HTR-8/SVneo (cell line): ENCODE measurements at places on chromosomes 11 and 22.

- peak; percentile 82 for DNase-seq
Observed at GRCh38 chr22:31602259-31602952, 59.6 kb downstream of the PISD start.

DNA sequence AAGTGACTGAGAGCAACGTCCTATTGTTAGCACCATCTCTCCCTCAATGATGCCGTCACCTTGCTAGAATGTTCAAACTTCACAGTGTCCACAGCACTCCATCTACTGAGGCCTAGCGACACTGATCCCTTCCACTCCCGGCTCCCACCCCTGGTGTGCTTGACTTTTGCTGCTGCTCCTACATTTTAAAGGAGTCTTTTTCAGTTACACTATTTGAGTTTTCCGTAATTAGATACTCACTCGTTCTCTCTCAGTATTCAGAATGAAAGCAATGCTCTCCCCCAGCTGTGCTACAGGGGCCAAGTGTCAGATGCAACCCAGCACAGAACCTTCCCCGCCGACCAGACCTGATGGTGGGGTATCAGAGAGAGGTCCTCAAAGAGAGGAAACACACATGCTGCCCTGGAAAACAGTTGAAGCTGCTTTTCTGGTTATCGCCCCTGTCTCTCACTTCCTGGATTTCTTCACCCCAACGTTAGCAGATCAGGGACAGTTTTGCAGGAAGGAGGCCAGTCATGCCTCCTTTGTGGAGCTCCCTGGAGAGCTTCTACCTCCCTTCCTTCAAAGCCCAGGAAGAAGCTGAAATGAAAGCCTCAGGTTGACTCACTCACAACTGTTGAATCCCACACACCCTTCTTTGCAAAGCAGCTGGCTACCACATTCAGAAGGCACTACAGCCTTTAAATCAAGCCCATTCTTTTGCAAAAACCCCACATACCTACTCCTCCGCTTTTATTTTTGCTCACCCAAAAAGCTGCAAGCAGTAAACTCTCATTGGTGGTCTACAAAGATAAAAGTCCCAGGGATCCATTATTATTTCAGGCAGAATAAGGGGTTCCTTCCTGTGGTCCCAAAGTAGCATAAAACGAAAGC is 23.5 kb downstream of the LARGE1 start:
- DNase-seq: no peak

- no peak for DNase-seq
Observed at GRCh38 chr22:46019351-46019750, 42.4 kb upstream of the WNT7B start.

DNA sequence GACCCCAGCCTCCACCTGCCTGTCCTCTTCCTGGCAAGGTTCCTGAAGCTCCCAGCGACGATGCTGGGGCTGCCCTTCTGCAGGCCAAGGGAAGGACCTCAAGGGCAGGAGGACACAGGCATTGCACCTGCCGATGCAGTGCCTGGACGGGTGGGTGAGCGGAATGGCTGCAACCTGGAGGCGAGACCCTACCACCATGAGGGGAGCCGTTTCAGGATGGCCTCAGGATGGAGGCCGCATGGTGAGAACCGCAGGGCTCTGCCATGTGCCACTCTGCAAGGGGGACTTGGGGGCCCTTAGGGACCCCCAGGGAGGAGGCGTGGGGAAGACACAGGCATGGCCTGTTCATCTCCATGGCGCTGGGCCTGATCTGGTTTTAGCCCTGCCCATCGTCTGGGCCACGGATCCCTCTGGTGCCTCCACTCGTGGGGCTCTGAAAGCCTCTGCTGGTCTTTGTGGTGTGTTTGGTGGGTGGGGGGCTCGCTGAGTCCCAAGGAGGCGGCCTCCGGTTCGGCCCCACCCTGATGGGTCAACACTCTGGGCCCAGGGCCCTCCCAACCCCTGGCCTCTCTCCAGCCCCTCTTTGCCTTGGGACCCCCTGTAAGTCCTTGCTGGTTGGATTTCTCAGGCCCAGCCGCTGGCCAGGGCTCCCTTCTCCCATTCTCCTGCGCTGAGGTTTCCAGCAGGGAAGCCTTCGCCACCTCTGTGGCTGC is 1.3 kb upstream of the LSP1 start:
- no peak for DNase-seq

- DNase-seq: no peak
Observed at GRCh38 chr11:3936517-3936916, 81.1 kb downstream of the STIM1 start.

DNA sequence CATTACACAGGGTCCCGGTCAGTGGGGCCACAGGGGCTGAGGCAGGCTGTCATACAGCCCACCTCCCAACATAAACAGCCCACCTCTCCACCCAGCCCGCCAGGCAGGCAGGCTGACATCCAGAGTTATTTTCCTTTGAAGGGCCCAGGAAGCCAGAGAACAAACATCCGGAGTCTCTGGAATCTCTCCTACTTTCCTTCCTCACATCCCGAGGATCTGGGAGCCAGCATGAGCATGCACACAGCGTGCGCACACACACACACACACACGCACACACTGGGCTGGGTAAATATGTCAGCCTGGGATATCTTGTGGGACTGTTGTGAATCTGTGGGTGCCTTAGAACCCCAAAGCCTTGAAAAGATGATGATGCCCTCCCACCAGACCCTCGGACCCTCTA is 55.4 kb downstream of the PDE2A start:
- no peak for DNase-seq

GRCh38 chr11:2653930-2654739 is 45.7 kb downstream of the KCNQ1OT1 start:
- no peak for DNase-seq

DNA sequence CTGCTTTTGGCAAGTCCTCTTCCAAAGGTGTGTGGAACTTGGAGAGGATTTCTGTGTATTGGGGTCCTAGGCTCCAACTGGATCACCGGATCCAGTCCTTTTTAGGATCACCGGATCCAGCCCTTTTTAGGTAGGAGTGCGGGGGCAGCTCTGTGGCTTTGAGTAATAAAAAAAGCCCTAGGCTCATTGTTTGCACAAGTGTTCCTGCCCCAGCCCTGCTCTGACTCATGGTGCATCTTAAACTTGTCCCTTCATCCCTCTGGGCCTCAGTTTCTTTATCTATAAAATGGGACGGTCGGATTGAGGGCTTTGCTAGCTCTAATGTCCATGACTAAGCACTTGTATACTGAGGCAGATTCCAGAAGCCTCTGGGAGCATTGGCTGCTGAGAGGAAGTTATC is 22.7 kb upstream of the CD44 start:
- no peak for DNase-seq

DNA sequence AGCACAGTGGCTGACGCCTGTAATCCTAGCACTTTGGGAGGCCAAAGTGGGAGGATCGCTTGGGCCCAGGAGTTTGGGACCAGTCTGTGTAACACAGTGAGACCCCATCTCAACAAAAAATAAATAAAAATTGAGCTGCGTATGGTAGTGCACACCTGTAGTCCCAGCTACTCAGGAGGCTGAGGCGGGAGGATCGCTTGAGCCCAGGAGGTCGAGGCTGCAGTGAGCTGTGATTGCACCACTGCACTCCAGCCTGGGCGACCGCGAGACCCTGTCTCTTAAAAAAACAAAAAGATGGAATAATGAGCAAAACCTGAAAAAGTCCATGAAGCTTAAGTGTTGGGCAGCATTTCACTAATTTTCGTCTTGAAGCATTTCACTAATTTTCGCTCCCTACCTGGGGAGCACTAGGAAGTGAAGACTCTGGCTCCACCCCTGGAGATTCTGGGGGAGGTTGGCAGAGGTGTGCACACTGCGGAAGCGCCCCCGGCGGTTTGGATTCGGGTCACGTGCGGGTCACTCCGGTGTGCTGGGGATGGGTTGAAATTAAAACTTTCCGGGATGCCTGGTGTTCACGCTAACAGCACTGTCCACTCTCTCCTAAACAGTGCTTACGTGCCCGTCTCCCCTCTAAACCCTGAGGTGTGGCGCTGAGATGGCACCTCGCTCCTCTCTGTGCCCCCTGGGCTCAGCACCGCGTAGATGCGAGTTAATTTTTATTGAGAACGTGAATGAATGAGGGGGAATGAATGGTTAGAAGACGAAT is 906 bp upstream of the NAA40 start:
- DNase-seq: peak; percentile 45

DNA sequence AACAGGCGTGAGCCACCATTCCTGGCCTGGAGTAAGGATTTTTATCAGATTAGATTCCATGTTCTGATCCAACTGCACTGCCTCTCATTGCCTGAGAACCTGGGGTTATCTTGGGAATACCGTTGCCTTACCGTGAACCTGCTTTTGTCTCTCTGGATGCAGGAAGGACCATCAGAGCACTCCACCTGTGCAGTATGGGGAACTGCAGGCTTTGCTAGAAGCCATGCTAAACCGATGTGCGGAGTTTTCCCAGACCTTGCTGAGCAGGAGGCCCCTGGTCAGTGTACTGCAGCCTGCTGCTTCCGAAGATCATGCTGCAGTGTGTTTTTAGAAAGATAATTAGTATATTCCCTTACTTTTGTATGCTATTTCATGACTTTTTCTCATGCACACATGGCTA is 43.6 kb downstream of the MEI1 start:
- no peak for DNase-seq
